ENCODE measurements at places on chromosomes 11 and 22. TPM values are rescaled to one million over a fixed set of nuclear protein-coding genes. Genes with fewer than 3 reads are reported as not detected.

- DNase-seq = no peak
Observed at GRCh38 chr11:110268441-110268840, 28.0 kb downstream of the RDX start.

DNA sequence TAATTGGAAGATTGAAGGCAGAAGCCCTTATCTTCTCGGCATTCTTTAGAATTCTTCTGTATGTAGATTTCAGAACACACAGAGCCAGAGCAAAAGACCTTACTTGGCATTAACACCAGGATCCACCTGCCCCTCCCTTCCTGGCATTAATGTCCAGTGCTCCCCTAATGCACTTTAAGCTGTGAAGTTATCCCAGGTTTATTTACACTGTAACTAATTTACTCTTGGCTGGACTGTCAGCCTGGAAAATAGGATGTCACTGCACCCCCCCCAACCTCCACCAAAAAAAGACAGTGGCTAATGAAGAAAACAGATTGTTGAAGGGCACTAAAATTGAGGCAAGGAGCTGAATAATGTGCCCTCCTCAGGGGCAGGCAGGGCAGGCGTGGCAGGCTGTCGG lies 30.1 kb downstream of the TIMP3 start:
- no peak for DNase-seq

DNA sequence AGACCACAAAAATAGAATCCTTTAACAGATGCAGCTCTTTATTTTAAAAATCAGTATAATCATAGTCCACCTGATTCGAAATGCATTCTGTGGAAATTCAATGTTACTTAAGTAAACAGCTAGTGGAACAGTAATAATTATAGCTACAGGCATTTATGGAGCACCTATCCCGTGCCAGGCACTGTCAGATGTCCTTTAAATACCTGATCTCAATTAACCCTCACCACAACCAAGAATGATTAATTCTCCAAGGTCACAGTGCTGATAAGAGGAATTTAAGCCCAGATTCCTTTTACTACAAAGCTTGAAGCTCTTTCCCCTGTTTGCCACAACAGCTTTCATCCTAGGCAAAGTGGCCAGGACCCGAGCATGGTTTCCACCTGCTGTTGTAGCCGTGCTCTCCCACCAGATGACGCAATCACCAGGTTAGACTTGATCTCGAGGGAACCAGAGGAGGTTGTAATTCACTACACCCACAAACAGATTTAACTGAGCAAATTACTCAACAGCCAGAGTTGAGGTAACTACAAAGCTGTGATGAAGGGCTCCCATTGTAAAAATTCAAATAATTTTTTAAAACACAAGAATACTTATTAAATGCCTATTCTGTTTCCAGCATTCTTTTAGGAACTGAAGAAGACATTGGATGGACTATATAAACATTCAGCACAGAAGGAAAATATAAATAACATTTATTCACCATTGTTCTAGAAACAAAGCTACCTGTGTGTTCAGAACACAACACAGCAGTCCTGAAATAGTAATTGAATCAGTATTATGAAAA lies 10.3 kb downstream of the PRDM10 start:
- DNase-seq = no peak

GRCh38 chr11:106683435-106683834 lies 334.8 kb downstream of the GUCY1A2 start:
- no peak for DNase-seq

DNA sequence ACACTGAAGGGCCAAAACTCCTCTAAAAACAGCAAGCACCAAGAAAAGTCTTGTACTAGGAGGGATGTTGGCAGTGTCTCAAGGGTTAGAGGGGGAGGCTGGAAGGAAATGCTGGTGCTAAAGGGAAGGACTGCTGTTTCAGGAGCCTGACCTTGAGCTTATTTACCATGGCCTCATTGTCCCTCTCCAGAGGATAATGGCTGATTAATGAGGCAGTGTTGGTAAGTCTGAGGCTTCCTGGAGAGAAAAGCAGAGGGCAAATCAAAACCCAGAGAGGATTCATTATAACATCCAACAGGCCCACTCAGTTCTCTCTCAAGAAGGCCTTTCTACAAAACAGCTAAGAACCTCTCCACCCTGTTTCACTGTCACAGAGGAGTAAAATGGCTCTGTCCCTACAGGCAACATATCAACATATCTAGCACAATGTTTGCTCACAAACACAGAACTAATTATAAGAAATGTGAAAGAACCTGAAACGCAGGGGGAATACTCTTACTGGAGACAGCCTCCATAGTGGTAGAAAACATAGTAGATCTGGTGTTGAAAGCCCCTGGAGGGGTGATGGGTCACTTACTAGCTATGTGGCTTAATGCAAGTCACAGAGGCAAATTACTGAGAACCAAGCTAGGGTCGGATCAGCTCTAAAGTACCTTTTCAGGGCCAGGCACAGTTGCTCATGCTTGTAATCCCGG lies 31.4 kb downstream of the NUMA1 start:
- DNase-seq = no peak

DNA sequence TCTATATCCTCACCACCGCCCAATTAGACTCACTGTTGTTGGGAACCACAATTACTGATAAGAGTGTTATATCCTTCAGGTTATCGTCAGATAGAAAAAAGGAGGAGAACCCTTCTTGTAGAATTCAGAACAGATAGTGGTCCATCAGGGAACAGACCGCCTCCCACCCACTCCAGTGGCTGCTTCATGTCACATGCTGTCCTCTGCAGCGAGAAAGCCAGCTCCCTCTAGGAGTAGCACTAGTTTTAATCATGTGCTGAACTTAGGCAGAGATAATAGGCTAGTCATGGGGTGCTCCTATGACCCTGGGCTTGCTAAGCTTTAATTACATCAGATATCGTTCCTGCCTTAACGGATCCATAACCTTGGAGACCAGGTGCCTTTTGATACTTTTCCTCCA lies 51.5 kb upstream of the RAB1B start:
- no peak for DNase-seq

ARFGAP3 gene
- 28.7 TPM for total RNA-seq
